ENCODE measurements at places on chromosomes 5 and 9. TPM values are rescaled to one million over a fixed set of nuclear protein-coding genes. Genes with fewer than 3 reads are reported as not detected.
A peak's percentile ranks its signal among the peaks of the same experiment; 100 is the strongest.

DNAJB5 gene
- total RNA-seq: 16.6 TPM

INSYN2B gene
- total RNA-seq: 15.7 TPM

RNF183 gene
- total RNA-seq: not detected

SLC4A9 gene
- total RNA-seq: not detected

ACTBL2 gene
- not detected for total RNA-seq

TOPORS gene
- total RNA-seq: 14.9 TPM

SPINK6 gene
- not detected for total RNA-seq

CDKN2A gene
- total RNA-seq: 53.0 TPM

SLC34A3 gene
- not detected for total RNA-seq

GRCh38 chr5:74452856-74453255 lies 187.7 kb downstream of the ENC1 start:
- DNase-seq: no peak

- peak; percentile 29 for DNase-seq
Measured at GRCh38 chr5:74541381-74541781, 99.1 kb downstream of the ENC1 start.

DNA sequence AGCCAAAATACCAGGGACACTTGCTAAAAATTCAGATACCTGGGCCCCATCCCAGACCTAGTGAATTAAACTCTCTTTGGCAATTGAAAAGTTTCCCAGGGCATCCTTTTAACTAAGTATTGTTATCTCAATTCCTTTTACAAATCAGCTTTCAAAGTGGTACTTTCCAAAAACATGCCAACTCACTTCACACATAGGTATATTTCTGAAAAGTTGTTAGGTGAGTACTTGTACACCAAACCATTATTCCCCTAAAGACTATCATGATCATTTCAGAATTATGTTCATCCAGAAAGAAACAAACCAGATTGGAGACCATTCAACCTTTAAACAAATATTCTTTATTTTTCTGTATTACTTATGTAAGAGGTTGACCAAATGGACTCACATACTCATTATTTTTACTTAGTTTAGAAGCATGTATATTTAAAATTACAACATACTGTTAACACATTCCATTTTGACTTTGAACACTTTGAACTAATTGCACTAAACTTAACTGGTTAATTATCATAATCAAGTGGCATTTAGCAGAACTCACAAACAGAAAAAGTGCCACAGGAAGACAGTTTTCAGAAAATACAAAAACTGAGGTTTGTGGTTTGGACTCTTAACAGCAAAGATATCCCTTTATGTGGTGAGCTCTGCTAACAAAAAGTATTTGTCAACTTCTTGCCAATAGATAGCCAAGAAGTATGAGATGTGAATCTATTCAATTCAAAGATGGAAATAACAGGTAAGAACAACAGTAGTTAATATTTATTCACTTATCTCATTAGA lies 40.7 kb downstream of the KIAA0825 start:
- DNase-seq: no peak

- DNase-seq: no peak
Measured at GRCh38 chr5:173237875-173238220, 2.8 kb upstream of the NKX2-5 start.

- DNase-seq: no peak
Measured at GRCh38 chr5:128441941-128442350, 96.1 kb downstream of the FBN2 start.

GRCh38 chr9:20355022-20355421 lies 267.3 kb downstream of the MLLT3 start:
- peak; percentile 88 for DNase-seq

- no peak for DNase-seq
Measured at GRCh38 chr5:157532022-157532421, 43.6 kb downstream of the ADAM19 start.

DNA sequence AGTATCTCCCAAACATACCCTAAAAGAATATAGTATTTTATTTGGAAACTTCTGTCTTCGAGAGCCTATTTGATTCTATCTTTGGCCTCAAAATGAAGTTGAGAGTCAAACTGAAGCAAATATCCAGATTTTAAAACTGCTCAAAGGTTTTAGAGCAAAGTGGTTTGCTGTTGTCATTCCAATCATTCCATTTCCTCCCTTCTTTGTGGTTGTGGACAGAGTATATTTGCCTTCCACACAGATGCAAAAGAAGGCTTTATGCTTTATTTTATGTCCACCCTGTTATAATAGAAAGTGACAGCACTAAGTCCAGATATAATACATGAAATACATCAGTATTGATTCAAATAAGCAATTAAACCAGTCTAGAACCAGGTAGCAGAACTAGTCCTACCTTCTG lies 12.4 kb downstream of the GZMK start:
- peak; percentile 28 for DNase-seq

DNA sequence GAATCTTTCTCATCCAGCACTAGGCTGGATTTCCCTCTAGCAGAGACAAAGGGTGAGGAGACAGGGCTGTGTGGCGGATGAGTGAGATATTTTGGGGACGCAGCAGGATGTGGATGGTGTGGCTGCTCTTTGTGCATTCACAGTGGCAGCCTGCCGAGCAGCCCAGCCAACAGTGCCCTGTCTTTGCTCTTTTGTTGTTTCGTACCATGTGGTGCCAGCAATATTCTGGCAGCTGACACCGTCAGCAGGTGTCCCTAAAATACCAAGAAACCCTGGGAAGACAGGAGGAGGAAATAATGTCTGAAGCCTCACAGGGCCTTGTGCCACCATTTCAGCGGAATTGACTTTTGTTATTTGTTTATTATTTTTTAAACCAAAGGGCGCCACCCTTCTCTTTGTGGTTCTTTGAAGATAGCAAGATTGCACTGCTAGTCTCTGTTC lies 141.4 kb downstream of the CCDC192 start:
- no peak for DNase-seq

DNA sequence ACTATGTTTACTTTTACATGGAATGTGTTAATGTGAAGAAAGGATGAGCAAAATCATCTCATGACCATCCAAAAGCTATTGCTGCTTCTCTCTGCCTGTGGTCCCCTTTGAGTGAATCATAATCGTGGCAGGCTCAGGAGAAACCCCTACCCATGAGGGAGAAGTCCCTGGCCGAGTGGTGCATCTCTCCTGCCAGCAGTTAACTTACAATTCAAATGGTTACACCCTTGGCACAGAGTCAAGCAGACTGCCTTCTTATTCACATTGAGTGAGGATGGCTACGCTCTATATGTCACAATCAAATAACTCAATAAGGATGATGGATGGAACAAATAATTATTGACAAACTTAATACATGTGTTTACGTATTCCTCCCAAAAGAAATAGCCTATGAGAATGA lies 179.1 kb downstream of the FGF1 start:
- DNase-seq: no peak

GRCh38 chr9:29685531-29685930 lies 2112.2 kb upstream of the C9orf72 start:
- DNase-seq: no peak

DNA sequence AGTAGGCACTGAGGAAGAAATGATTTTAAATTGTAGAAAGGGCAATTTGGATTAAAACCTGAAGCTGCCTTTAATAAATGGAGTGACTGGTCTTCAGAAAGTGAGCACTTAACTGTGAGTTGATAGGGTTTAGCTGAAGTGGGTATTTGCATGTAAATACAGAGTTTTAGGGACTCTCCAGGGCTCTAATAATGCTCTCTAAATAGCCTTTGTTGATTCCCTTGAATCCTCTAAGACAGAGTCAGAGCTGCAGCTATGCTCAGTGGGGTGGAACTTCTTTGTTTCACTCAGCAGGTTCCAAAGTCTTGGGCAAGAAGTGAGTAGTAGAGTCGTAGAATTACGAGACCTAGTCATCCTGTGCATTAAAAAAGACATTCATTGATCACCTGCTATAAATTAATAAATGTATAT lies 21.4 kb downstream of the GLRA1 start:
- DNase-seq: no peak

DNA sequence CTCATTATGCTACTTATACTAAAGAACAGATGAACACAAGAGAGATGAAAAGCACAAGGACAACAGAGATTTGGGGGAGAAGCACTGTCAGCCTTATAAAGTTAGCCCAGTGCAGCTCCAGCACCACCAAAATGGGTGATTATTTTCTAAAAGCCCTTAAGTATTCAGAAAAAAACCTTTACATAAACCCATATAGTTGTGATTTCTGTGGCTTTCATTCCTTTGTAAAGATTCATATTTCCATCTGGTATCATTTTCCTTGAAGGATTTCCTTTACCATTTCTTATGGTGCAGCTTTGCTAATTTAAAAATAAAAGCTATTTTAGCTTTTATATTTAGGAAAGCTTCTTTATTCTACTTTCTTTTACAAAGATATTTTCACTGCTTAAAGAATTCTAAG lies 311.0 kb downstream of the TMEM167A start:
- no peak for DNase-seq

DNA sequence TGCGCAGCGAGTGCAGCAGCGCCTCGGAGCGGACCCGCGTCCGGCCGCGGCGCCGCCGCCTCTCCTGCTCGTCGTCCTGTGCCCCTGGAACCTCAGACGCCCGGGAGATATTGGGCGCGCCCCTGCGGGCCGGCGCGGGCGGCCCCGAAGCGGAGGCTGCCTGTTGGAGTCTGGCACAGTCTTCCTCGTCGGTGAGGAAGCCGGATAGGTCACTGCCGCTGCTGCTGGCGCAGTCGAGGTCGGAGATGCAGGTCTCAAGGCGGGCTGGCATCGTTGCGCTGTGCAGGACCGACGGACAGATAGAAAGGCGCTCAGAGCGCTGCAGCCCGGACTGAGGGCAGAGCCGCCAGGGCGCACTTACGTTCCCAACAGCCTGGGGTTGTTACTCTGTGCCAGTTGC lies 344 bp downstream of the NEUROG1 start:
- no peak for DNase-seq

DNA sequence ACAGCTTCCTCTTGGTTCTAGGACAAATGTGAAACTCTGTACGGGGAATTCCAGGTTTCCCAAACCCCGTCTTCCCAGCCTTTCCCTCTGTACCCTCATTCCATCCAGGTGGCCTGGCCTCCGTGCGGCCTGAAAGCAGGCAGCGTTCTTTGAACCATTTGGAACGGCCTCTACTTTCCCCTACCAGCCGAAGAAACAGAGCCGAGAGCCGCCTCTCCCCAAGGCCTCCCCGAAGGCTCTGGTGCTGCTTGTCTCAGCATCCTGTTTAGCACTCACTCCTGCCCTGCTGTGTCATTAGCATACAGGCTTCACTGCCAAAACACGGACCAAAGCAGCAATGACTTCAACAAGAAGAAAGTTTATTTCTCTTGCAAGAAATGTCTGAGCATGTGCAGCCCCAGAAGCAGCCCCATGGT lies 137.7 kb downstream of the HSD17B3 start:
- DNase-seq: no peak

DNA sequence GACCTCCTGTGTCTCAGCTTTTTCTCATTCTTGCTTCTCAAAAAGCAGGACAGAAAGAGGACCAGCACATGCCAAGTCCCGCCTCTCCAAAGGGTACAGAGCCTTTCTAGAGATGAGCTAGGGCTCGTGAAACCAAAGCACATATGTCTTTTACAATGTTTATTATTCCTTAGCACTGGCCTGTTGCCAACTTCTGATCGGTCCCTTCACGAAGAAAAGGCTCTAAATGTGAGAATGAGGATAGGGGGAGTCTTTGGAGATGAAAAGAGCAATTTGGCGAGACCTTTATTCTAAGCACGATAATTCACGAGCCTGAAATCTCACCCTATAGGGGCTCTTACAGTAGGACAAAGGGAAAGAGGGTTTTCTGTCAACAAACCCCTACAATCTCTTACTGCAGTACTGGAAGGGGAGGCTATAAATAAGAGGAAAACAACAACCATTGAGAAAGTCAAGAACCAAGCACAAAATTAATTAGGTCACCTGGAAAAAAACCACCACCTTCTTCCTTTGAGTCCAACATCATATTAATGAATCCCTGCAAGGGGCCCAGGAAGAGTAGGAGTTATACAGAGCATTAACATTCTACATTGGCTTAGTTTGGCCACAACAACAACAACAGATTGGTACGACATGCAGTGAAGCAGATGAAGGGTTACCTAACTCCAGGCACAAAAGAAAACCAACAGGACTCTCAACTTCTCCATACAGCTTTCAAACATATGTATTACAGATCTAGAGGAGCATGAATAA lies 309.5 kb downstream of the PDE4D start:
- no peak for DNase-seq

- DNase-seq: no peak
Measured at GRCh38 chr5:14840624-14841023, 31.0 kb downstream of the ANKH start.

DNA sequence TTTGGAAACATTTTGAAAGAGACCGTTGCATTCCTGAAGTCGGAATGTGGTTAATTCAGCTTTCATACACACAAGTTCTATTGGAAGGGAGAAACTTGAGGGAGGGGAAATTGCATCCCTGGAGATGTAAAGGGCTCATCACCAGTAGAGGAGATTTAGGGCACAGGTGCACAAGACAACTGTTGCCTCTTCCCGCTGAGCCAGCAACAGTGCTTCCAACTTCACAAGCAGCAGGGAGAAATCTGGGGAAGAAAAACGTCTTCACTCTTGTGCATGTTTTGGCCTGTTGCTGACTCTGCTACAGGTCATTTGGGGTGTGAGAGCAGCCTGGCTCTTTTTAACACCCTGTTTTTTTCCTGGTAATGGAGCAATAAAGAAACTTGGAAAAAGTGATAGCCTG lies 277.9 kb downstream of the GAS1 start:
- DNase-seq: no peak

DNA sequence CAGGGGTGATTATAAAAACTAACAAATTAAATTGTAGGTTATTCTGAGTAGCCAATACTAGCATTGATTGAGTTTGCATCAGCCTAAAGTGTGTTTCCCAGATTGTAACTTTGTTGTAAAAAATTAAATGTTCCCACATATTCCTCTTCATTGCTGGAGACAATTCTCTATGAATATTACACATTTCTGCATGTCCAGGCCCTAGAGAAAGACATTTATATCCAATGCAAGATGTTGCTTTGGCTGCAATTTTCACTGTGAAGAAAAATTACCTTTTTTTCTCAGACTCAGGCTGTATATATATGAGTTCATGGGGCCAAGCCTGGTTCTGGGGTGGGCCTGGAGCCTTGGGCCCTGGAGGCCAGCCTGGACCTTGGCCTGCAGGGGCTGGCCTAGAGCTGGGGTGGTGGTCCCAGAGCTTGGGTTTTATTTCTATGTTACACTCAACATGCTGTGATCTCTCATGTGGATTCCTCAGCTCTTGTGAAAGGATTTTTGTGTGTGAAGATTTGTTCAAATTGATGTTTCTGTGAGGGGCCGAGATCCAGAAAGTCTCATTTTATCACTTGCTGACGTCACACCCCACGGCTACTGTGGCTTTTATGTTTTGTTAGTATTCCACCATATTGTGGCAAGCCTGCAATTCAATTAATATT lies 232.5 kb downstream of the SPATA31A1 start:
- DNase-seq: no peak

- DNase-seq: no peak
Measured at GRCh38 chr5:102014371-102014770, 281.7 kb downstream of the SLCO4C1 start.

- DNase-seq: no peak
Measured at GRCh38 chr5:81549123-81549522, 155.2 kb upstream of the ACOT12 start.

DNA sequence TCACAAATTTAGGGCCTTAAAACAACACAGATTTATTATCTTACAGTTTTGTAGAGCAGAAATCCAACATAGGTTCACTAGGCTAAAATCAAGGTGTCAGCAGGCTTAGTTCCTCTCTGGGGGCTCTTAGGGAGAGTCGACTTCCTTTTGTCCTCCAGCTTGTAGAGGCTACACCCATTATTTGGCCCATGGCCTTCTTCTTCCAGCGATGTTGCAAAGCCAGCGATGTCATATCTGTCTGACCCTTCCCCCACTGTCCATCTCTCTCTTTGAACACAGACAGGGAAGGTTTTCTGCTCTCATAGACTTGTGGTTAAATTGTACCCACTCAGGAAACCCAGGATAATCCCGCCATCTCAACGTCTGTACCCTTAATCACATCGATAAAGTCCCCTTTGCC lies 60.3 kb upstream of the SHB start:
- DNase-seq: no peak
